ENCODE measurements at places on chromosomes 7 and 10. TPM values are rescaled to one million over a fixed set of nuclear protein-coding genes. Genes with fewer than 3 reads are reported as not detected.

GRCh38 chr7:74606909-74607510 lies 50.5 kb upstream of the GTF2I start:
- no peak for DNase-seq

DNA sequence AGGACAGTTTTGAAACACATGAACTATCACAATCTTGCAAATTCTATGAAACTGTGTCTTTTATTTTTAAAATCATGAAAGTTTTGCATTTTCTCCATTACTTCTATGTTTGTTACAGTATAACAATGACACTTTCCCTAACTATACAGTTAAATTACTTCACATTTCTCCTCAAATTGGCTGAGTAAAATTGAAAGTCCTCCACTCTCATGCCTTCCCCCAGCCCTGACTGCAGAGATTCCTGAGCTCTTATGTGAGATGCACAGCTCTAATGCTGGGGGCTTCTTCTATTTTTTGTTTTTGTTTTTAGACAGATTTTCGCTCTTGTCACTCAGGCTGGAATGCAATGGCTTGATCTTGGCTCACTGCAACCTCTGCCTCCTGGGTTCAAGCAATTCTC lies 22.7 kb upstream of the MAP3K8 start:
- DNase-seq, result no peak

DNA sequence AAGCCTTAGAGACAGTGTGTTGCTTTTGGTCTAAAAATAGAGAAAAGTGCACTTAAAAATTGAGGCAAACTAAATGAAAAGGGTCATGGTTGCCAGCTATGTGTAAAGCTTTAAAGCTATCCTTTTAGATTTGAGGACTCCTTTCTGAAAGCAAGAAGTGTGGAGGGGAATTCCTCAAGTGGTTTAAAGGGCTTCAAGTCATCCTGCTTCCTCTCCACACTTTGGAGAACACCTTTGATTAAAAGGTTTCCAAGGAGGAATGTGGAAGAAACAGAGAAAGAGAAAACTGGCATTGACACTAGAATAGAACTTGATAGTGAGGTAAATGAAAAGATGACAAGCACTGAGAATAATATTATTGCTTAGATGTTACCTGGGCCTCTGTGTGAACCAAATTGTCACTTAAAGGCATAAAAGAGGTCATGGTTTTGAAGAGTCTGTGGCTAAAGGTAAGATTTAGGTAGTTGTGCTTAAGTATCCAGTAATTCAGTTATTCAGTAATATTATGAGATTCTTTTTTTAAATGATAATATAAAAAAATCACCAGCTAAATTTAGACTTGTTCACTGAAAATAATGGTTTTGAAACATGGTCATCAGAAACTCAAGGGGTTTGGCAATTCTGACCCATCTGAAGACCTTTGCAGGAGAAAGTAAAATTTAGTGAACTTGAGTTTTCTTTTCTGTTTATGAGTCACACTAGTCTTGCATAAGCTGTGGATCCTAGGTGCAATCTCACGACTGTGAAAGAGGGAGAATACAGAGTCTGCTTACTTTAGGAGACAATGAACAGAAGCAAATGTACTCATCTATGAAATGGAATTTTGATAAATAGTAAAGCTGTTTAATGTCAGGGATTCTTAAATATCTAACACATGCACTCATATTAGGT lies 466.0 kb downstream of the KIF20B start:
- DNase-seq, result no peak

DNA sequence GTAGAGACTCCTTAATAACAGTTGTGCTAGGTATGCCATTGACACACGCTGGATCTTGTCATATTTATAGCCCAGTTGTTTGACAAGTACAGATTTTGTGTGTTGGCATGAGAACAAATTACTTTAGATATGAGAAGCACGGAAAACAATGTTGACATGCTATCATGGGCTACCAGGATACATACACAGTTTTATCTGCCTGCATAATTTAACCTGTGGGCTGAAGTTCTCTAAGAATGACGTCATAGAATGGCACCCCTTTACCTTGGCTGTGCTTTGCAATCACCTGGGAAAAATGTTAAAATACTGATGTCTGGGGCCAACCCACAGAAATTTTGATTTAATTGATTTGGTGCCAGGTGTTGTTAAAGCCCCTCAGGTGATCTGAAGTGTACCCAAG lies 2.8 kb downstream of the PLA2G12B start:
- DNase-seq, result no peak

DNA sequence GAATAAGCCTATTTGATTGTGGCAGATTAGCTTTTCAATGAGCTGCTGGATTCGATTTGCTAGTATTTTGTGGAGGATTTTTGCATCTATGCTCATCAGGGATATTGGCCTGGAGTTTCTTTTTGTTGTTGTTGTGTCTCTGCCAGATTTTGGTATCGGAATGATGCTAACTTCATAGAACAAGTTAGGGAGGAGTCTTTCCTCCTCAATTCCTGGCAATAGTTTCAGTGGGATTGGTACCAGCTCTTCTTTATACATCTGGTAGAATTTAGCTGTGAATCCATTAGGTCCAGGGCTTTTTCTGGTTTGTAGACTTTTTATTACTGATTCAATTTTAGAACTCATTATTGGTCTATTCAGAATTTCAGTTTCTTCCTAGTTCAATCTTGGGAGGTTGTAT lies 43.4 kb upstream of the KLF14 start:
- no peak for DNase-seq

GRCh38 chr10:67864607-67865371 lies 19.7 kb upstream of the SIRT1 start:
- no peak for DNase-seq

Gene CDC14C
- total RNA-seq, result not detected

Gene IGF2BP3
- 0.48 TPM for total RNA-seq

All from activated CD4-positive, alpha-beta memory T cell treated with anti-CD3 and anti-CD28 coated beads, Interleukin-2, amount 10 ng/mL, durations not matched to agents 7 days and 5 days (primary cell).